ENCODE measurements at places on chromosomes 7 and 10. TPM values are rescaled to one million over a fixed set of nuclear protein-coding genes. Genes with fewer than 3 reads are reported as not detected.

DNA sequence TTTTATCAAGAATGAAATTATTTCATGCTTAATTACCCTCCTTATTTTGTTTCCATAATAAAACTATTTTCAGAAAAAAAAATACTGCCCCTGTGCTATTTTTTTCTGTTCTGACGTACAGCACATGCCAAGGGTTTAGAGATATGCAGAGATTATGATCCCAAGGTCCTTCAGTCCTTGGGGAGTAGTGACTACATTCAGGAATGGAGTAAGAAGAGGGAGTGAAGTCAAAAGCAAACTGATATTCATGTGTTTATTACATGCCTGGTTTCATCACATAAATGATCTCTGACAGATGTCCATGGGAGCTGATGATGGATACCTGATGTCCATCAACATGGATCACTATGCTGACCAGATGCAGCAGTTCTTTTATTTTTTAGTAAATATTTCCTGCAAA, 17.2 kb downstream of the AKAP9 start:
- DNase-seq: no peak
- no peak overlapping the region for H3K4me3 ChIP-seq
- no peak overlapping the region for H3K27ac ChIP-seq

DNA sequence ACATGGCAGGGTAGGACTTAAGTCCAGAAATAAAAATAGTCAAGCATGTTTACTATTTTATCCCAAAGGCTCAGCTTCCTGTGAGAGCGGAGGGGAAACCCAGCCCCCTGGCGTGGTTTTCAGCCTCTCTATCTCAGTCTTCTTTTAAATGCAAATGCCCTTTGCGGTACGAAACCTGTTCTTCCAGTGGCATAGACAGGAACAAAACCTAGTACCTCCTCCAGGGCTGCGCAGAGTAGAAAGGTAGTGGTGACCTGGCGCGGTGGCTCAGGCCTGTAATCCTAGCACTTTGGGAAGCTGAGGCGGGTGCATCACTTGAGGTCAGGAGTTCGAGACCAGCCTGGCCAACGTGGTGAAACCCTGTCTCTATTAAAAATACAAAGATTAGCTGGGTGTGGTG, 181.3 kb upstream of the FOXK1 start:
- H3K4me1 ChIP-seq: no peaks in the 10 kb centered on the region
- no peaks in the 10 kb centered on the region for H3K27me3 ChIP-seq
- no peak for DNase-seq
- H3K27ac ChIP-seq: no peak overlapping the region
- no peaks in the 10 kb centered on the region for H3K36me3 ChIP-seq
- no peak overlapping the region for H3K4me3 ChIP-seq

DNA sequence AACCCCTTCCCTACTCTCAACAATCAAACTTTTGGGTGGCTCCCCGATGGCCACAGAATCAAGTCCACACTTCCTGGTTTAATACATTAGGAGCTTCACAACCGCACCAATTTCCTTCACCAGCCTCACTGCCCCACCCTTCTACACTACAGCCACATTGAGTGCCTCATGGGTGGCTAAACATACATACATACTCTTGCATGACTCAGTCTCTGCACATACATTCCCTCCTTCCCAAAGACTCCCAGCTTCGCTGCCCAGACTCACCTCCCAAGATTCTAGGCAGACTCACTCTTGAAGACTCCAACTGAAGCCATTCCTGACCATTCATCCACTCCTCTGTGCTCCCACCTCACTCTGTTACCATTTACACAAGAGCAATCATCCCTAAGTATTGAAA, 15.9 kb downstream of the VPS41 start:
- H3K27ac ChIP-seq: no peak overlapping the region
- no peak for DNase-seq
- no peaks in the 10 kb centered on the region for H3K27me3 ChIP-seq
- no peak overlapping the region for H3K4me3 ChIP-seq
- H3K36me3 ChIP-seq: no peaks in the 10 kb centered on the region

- H3K36me3 ChIP-seq: no peaks in the 10 kb centered on the region
- no peaks in the 10 kb centered on the region for H3K4me1 ChIP-seq
Observed at GRCh38 chr10:83184641-83185040, 954.7 kb upstream of the GHITM start.

- H3K27me3 ChIP-seq: no peaks in the 10 kb centered on the region
- H3K36me3 ChIP-seq: no peaks in the 10 kb centered on the region
- no peak for DNase-seq
- H3K4me3 ChIP-seq: no peak overlapping the region
Observed at GRCh38 chr7:15856311-15856710, 169.8 kb upstream of the MEOX2 start.

GRCh38 chr7:69575651-69576050, 22.6 kb upstream of the AUTS2 start:
- DNase-seq: no peak
- H3K4me1 ChIP-seq: no peaks in the 10 kb centered on the region
- H3K36me3 ChIP-seq: no peaks in the 10 kb centered on the region
- no peaks in the 10 kb centered on the region for H3K27me3 ChIP-seq

- no peaks in the 10 kb centered on the region for H3K27me3 ChIP-seq
- H3K27ac ChIP-seq: no peak overlapping the region
- DNase-seq: no peak
- H3K4me3 ChIP-seq: no peak overlapping the region
- H3K4me1 ChIP-seq: peaks cover under 1% of the 10 kb centered on the region
Observed at GRCh38 chr7:42924223-42924838, 7.6 kb downstream of the PSMA2 start.

- no peak for DNase-seq
- H3K27ac ChIP-seq: no peak overlapping the region
- H3K36me3 ChIP-seq: no peaks in the 10 kb centered on the region
- H3K4me3 ChIP-seq: no peak overlapping the region
- no peaks in the 10 kb centered on the region for H3K27me3 ChIP-seq
Observed at GRCh38 chr7:128807191-128807590, 15.4 kb downstream of the CCDC136 start.

- no peaks in the 10 kb centered on the region for H3K4me1 ChIP-seq
- no peaks in the 10 kb centered on the region for H3K27me3 ChIP-seq
- H3K4me3 ChIP-seq: no peak overlapping the region
- no peaks in the 10 kb centered on the region for H3K36me3 ChIP-seq
Observed at GRCh38 chr7:137681657-137682562, 164.9 kb downstream of the DGKI start.

DNA sequence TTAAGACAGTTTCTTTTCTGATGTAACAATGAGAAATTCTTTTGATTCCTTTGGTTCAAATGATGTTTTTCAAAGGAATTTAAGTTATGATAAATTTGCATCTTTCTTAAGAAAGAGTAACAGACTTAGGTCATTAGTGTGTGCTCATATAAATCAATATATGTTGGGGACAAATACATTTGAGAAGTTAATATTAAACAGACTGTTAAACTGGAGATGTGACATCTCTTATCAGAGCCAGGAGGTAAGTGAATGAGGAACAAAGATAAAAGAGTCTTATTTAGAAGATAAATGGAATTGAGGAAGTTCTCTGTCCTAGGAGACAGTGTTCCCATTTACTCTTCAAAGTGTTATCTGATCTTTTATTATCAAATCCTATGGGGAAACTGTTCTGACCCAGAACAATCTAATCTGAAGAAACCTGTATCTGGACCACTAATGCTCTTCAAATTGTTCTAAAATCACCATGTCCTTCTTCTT, 104.8 kb upstream of the LAMB4 start:
- H3K4me3 ChIP-seq: no peak overlapping the region
- no peak overlapping the region for H3K27ac ChIP-seq
- no peaks in the 10 kb centered on the region for H3K4me1 ChIP-seq

- DNase-seq: no peak
- H3K27ac ChIP-seq: no peak overlapping the region
- no peaks in the 10 kb centered on the region for H3K36me3 ChIP-seq
- H3K27me3 ChIP-seq: no peaks in the 10 kb centered on the region
Observed at GRCh38 chr7:151768805-151769187, 108.1 kb downstream of the PRKAG2 start.

GRCh38 chr10:6071181-6072175, 9.3 kb upstream of the IL2RA start:
- no peak overlapping the region for H3K27ac ChIP-seq
- no peaks in the 10 kb centered on the region for H3K27me3 ChIP-seq
- no peaks in the 10 kb centered on the region for H3K36me3 ChIP-seq

DNA sequence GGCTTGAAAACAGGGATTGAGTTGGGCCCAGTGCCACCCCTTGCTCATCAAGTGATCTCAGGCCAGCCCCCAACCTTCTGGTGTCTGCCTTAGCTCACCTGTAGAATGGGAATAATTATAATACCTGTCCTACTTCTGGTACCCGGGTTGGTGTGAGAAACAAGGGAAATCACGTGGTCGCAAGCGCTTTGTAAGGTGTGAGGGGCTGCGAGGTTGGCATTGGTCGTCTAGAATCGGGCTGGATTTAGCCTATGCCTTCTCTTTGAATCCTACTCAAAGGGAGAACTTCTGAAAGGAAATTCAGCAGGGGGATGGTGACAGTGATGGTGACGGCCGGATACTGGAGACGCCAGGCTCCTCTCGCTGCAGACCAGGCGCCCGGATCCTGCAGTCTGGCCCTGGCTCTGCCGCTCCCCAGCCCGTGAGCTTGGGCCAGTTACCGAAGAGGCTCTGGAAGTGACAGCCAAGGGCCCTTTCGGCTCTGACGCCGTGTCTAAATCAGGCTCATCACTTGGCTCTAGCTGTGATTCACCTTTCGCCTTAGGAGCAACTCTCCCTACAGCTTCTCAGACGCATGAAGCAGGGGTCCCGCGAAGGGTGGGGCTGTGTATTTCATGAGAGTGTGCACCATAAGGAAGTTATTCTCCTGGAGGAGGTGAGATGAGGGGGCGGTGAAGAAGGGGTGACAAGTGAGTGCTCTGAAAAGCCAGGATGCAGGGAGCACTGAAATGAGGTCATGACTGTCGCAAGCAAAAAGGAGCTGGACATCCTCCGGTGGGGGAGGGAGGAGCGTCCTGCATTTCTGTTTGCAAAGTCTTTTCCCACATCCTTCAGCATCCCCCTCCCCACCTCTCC, 4.0 kb upstream of the CREB5 start:
- H3K27ac ChIP-seq: peak overlapping the region; percentile 33
- H3K4me3 ChIP-seq: peak overlapping the region; percentile 18
- H3K4me1 ChIP-seq: peaks cover 7% of the 10 kb centered on the region
- DNase-seq: peak; percentile 38

GRCh38 chr10:44399659-44400451, 15.0 kb upstream of the CXCL12 start:
- no peak overlapping the region for H3K4me3 ChIP-seq

DNA sequence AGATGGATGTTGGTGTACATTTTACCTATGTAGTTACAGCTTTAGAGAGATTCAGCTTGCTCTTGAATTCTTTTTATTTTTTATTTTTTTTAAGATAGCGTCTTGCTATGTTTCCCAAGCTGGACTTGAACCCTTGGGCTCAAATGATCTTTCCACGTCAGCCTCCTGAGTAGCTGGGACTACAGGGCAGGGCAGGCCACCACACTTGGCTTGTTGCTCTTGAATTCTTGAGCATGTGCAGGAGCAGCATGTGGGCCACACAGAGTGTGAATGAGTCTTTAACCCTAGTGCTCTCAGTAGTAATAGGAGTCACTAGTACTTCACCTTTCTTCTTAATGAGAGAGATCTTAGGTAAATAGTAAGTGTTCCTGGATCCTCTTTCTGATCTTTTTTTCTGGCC, 26.7 kb upstream of the CYCS start:
- no peak overlapping the region for H3K4me3 ChIP-seq
- H3K4me1 ChIP-seq: no peaks in the 10 kb centered on the region
- DNase-seq: no peak
- H3K27me3 ChIP-seq: no peaks in the 10 kb centered on the region

GRCh38 chr7:138595454-138595853, 105.7 kb downstream of the SVOPL start:
- no peak for DNase-seq
- no peaks in the 10 kb centered on the region for H3K27me3 ChIP-seq
- no peak overlapping the region for H3K27ac ChIP-seq
- no peak overlapping the region for H3K4me3 ChIP-seq
- H3K4me1 ChIP-seq: no peaks in the 10 kb centered on the region

GRCh38 chr7:11450281-11450680, 381.7 kb downstream of the THSD7A start:
- H3K27me3 ChIP-seq: no peaks in the 10 kb centered on the region
- no peak overlapping the region for H3K27ac ChIP-seq
- no peaks in the 10 kb centered on the region for H3K36me3 ChIP-seq
- H3K4me1 ChIP-seq: no peaks in the 10 kb centered on the region

- no peak for DNase-seq
- H3K36me3 ChIP-seq: no peaks in the 10 kb centered on the region
- H3K4me3 ChIP-seq: no peak overlapping the region
- H3K27ac ChIP-seq: no peak overlapping the region
- H3K27me3 ChIP-seq: no peaks in the 10 kb centered on the region
Observed at GRCh38 chr7:30799206-30799975, 28.2 kb downstream of the MINDY4 start.

DNA sequence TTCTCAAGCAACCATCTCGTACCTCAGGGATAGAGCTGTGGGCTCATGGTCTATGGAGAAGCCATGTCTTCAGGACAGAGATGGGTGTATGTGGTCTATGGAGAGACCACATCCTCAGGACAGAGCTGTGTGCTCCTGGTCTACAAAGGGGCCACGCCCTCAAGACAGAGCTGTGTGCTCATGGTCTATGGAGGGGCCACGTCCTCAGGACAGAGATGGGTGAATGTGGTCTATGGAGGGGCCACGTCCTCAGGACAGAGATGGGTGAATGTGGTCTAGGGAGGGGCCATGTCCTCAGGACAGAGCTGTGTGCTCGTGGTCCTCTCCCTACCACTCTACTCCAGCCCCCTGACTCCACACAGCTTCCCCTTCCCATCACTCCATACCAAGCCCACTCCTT, 117.8 kb downstream of the WDR37 start:
- no peaks in the 10 kb centered on the region for H3K4me1 ChIP-seq
- no peaks in the 10 kb centered on the region for H3K27me3 ChIP-seq
- H3K27ac ChIP-seq: no peak overlapping the region

- no peaks in the 10 kb centered on the region for H3K27me3 ChIP-seq
- no peaks in the 10 kb centered on the region for H3K4me1 ChIP-seq
- no peak overlapping the region for H3K4me3 ChIP-seq
- DNase-seq: no peak
- H3K36me3 ChIP-seq: no peaks in the 10 kb centered on the region
Observed at GRCh38 chr7:157193274-157193673, 54.5 kb downstream of the UBE3C start.

- no peaks in the 10 kb centered on the region for H3K27me3 ChIP-seq
- H3K4me1 ChIP-seq: no peaks in the 10 kb centered on the region
- no peak overlapping the region for H3K4me3 ChIP-seq
- H3K27ac ChIP-seq: no peak overlapping the region
- no peak for DNase-seq
Observed at GRCh38 chr10:78044699-78045098, 11.0 kb downstream of the RPS24 start.

GRCh38 chr7:783556-784490, 48.5 kb upstream of the SUN1 start:
- H3K36me3 ChIP-seq: no peaks in the 10 kb centered on the region
- no peak overlapping the region for H3K27ac ChIP-seq
- no peak overlapping the region for H3K4me3 ChIP-seq
- peaks cover 19% of the 10 kb centered on the region for H3K4me1 ChIP-seq

Gene HDAC9
- 3.1 TPM for total RNA-seq

Gene PRKG1
- 16.9 TPM for total RNA-seq

Gene EPHA1
- total RNA-seq: 0.40 TPM

Gene GAD2
- total RNA-seq: not detected

Gene AKR1C4
- not detected for total RNA-seq

Gene ASB4
- total RNA-seq: 0.11 TPM

Gene CALHM2
- 90.4 TPM for total RNA-seq

Gene TRPV6
- 1.5 TPM for total RNA-seq
